IMR-90 (cell line): ENCODE measurements at places on chromosomes 3 and 15. TPM values are rescaled to one million over a fixed set of nuclear protein-coding genes. Genes with fewer than 3 reads are reported as not detected.

The CPLX3 gene
- polyA plus RNA-seq = not detected in 2 replicates

The PEX11A gene
- 3.3 and 4.2 TPM in 2 replicates for polyA plus RNA-seq

The QTRT2 gene
- 5.1 and 7.3 TPM in 2 replicates for polyA plus RNA-seq

The INKA1 gene
- polyA plus RNA-seq = 4.5 and 5.4 TPM in 2 replicates

The SLC28A2 gene
- not detected in 2 replicates for polyA plus RNA-seq

The PCSK6 gene
- not detected in 2 replicates for polyA plus RNA-seq

The NANOGP8 gene
- not detected in 2 replicates for polyA plus RNA-seq

The GAP43 gene
- 0.50 and 0.51 TPM in 2 replicates for polyA plus RNA-seq

The BNC1 gene
- 0.34 and 0.38 TPM in 2 replicates for polyA plus RNA-seq

The CD276 gene
- 149 and 150 TPM in 2 replicates for polyA plus RNA-seq

The EPHA6 gene
- not detected in 2 replicates for polyA plus RNA-seq

The RPL39L gene
- polyA plus RNA-seq = 18.1 and 22.1 TPM in 2 replicates

The STRIT1 gene
- polyA plus RNA-seq = not detected in 2 replicates

The SLC6A11 gene
- not detected in 2 replicates for polyA plus RNA-seq

The PRR20G gene
- not detected in 2 replicates for polyA plus RNA-seq

The AHSG gene
- polyA plus RNA-seq = not detected in 2 replicates

The PPP1R14D gene
- polyA plus RNA-seq = not detected in 2 replicates

The CHRNA5 gene
- polyA plus RNA-seq = 0.53 and 0.94 TPM in 2 replicates

The EMC7 gene
- polyA plus RNA-seq = 66.8 and 76.4 TPM in 2 replicates

The DPPA2 gene
- not detected in 2 replicates for polyA plus RNA-seq

The EIF4A2 gene
- 259 and 320 TPM in 2 replicates for polyA plus RNA-seq

The ZDHHC23 gene
- 0.24 and 0.50 TPM in 2 replicates for polyA plus RNA-seq

The PLSCR4 gene
- 3.9 and 4.4 TPM in 2 replicates for polyA plus RNA-seq

The ANKRD34C gene
- polyA plus RNA-seq = not detected in 2 replicates

The MINDY2 gene
- polyA plus RNA-seq = 3.1 and 4.0 TPM in 2 replicates

The ZNF80 gene
- not detected in 2 replicates for polyA plus RNA-seq

The HIGD2B gene
- polyA plus RNA-seq = not detected in 2 replicates

The LRRC3B gene
- not detected in 2 replicates for polyA plus RNA-seq

The OCA2 gene
- 0.03 TPM in 1 of 2 replicates, not detected in the other for polyA plus RNA-seq

The TJP1 gene
- polyA plus RNA-seq = 41.9 and 42.2 TPM in 2 replicates

The CD86 gene
- polyA plus RNA-seq = not detected in 2 replicates

The LDHAL6B gene
- polyA plus RNA-seq = not detected in 2 replicates

The GPR62 gene
- polyA plus RNA-seq = not detected in 2 replicates

The SOX2 gene
- polyA plus RNA-seq = not detected in 2 replicates

The GPR160 gene
- 0.09 TPM in 2 replicates for polyA plus RNA-seq

The IQCF5 gene
- not detected in 2 replicates for polyA plus RNA-seq

The P2RY12 gene
- not detected in 2 replicates for polyA plus RNA-seq

The LSAMP gene
- polyA plus RNA-seq = 7.9 and 8.0 TPM in 2 replicates

The TBCCD1 gene
- polyA plus RNA-seq = 6.5 and 7.9 TPM in 2 replicates

The STAB1 gene
- 0.04 TPM in 1 of 2 replicates, not detected in the other for polyA plus RNA-seq

The LMAN1L gene
- polyA plus RNA-seq = not detected in 2 replicates

The GOLGA6A gene
- not detected in 2 replicates for polyA plus RNA-seq

The DHX36 gene
- polyA plus RNA-seq = 19.5 and 30.2 TPM in 2 replicates

The CX3CR1 gene
- 0.03 TPM in 1 of 2 replicates, not detected in the other for polyA plus RNA-seq

The STRA6 gene
- polyA plus RNA-seq = 0.14 and 0.17 TPM in 2 replicates

The CATSPER2 gene
- polyA plus RNA-seq = 0.41 and 0.85 TPM in 2 replicates

The MORC1 gene
- not detected in 2 replicates for polyA plus RNA-seq

The CEMIP gene
- 66.9 and 78.0 TPM in 2 replicates for polyA plus RNA-seq

The TMEM212 gene
- polyA plus RNA-seq = not detected in 2 replicates

The TMIE gene
- 0.10 and 0.12 TPM in 2 replicates for polyA plus RNA-seq

The TLR9 gene
- polyA plus RNA-seq = 0.03 TPM in 1 of 2 replicates, not detected in the other

The IL17RD gene
- 0.92 TPM in 2 replicates for polyA plus RNA-seq

The BRK1 gene
- 195 and 235 TPM in 2 replicates for polyA plus RNA-seq

The MGLL gene
- 59.9 and 60.6 TPM in 2 replicates for polyA plus RNA-seq

The NAALADL2 gene
- 2.4 and 3.8 TPM in 2 replicates for polyA plus RNA-seq

The MESP1 gene
- polyA plus RNA-seq = 0.10 and 0.13 TPM in 2 replicates
